ENCODE measurements at places on chromosomes 12 and 14.

- DNase-seq, result peak; percentile 57
These were observed 6.0 kb upstream of the SLC6A12 start for GRCh38 chr12:219891-220352.

- DNase-seq, result no peak
These were observed 441.6 kb downstream of the CCDC91 start for GRCh38 chr12:28631831-28632230.

- no peak for DNase-seq
These were observed 170.8 kb upstream of the RASSF8 start for GRCh38 chr12:25787701-25788100.

- DNase-seq, result no peak
These were observed 830 bp upstream of the SRRM4 start for GRCh38 chr12:118980407-118981014.

- DNase-seq, result no peak
These were observed 96.3 kb downstream of the GALC start for GRCh38 chr14:87896393-87897380.

- DNase-seq, result no peak
These were observed 115.2 kb downstream of the BMP4 start for GRCh38 chr14:53841109-53842099.

- DNase-seq, result no peak
These were observed 25.8 kb downstream of the STYX start for GRCh38 chr14:52755607-52756316.

DNA sequence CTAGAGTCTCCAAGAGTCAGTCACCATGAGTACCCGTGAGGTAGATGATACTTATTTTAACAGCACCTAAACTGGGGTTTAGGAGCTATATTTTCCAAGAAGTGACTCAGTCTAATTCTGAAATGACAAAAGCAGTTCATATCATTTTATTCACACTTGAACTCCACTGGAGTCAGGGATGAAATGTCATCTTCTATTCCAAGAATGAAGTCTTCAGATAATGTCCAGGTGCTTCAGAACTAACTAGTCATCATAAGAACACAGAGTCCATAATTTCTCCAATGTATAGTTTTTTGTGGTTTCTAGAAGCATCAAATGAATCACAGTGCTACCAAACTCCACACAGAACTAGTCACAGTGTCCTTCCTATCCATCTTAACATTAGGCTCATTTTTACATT is 13.3 kb downstream of the DNM1L start:
- DNase-seq, result no peak

DNA sequence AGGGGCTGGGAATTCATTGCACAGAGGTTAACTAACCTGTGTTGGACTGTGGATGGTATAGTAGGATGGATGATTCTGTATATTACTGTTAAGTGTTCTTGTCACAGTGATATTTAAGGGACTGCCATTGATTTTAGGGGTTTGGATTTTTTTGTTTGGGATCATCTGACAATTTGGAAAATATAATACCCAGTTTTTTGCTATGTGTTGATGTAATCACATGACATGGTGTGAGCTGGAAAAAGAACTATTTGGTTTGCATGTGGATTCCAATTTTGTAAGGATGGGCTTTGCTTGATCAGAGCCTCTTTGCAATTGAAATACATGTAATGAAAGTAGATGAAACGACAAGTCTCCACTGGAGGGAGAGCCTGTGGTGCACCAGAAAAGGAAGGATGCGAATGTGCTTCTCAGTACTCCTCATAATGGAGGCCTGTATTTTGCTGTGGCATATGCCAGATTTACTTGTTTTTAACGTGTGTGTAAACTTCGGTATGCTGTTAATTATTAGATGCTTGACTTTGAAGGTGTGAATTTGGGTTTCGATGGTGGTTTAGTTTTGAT is 2.7 kb downstream of the DYRK2 start:
- no peak for DNase-seq

DNA sequence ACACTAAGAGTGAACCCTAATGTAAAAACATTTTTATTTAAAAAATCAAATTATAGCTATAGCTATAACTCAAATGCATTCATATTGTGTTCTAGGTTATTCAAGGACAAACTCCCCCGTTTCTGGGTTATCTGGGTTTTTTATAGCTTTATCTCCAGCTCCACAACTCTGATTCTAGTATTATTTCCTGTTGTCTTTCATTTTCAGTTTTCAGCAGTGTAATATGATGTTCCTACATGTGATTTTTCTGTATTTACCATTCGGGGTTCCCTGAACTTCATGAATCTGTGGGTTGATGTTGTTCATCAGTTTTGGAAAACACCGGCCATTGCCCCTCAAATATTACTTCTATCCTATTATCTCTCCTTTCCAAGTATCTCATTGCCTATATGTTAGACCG is 221.9 kb upstream of the FOXN3 start:
- DNase-seq, result no peak

GRCh38 chr14:76829013-76829365 is 2.8 kb downstream of the LRRC74A start:
- DNase-seq, result no peak

DNA sequence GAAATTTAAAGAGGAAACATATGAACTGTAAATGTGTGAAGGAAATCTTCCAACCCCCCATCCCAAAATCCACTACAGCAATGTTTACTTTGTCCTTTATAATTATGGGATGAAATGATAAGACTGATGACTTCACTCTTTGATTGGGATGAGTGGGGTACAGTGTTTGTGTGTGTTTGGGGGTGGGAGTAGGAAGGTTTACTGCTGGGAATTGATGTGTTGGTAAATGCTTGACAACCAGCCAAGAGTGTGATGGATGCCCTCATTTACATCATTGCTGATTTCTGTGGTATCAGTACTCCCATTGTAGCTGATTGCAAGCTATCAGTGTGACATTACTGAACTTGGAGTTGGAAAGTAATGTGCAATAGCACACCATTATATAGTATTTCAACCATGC is 90.9 kb downstream of the KCNMB4 start:
- DNase-seq, result no peak

DNA sequence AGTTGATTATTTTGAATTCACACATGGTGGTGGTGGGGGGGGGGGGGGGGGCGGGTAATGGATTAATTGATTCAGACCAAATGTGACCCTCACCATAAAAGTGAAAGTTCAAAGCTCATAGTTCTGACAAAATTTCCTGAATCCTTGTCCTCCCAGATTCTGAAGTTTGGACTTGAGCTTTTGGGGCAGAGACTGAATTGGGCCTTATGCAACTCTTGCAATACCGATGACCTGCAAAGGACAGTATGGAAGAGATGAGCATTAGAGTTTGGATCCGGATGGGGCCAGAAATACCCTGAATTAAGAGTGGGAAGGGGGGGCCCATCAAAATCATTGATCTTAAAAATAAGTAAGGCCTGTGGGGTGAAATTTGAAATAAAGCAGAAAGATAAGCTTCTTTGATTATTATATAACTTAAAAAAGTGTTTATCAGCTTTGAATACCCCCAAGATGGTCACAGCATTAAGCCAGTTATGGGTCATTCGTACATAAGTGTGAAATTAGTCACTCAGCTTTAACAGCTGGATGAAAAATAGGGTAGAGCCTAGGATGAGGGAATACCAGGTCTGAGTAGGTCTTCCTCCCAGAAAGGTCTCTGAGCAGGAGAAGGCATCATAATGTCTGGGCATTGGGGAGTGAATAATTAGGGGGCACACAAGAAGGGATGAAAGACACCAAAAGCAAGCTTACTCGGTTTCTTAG is 2.1 kb upstream of the PYGL start:
- DNase-seq, result no peak

- DNase-seq, result no peak
These were observed 144.2 kb downstream of the PAWR start for GRCh38 chr12:79546466-79547043.

DNA sequence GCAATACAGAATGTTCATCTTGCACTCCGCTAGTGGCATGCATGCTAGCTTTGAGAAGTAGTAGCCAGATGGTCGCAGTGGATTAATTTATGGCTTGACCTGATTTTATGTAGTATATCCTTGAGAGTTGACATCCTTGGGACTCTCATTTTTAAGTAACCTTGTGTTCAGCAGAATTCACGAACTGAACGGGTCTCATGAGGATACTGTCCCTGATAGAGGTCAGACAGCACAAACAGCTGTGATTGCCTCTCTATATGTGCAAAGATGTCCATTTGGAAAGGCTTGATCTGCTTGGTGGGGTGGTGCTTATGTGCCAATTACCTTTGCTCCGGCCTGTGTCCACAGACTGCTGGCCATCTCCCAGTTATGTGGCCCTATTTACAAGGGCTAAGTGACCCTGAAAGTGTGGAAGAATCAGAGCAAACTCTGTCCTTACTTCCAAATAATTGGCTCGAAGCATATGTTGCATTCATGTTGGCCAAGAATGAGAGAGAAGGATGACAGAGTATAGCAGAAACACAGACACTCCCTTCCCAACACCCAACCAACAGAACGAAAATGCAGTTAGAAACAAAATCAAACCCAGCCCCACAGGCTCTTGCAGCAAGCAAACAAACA is 167.1 kb downstream of the CRADD start:
- no peak for DNase-seq

- DNase-seq, result no peak
These were observed 2.4 kb downstream of the EAPP start for GRCh38 chr14:34536951-34537676.

DNA sequence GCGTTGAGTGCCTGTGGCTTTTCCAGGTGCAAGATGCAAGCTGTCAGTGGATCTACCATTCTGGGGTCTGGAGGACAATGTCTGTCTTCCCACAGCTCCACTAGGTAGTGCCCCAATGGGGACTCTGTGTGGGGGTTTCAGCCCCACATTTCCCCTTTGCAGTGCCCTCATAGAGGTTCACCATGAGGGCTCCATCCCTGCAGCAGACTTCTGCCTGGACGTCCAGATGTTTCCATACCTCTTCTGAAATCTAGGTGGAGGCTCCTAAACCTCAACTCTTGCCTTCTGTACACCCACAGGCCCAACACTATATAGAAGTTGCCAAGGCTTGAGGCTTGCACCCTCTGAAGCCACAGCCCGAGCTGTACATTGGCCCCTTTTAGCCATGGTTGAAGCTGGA is 52.9 kb downstream of the PRKCH start:
- DNase-seq, result no peak

- no peak for DNase-seq
These were observed 70.5 kb upstream of the ATP2B1 start for GRCh38 chr12:89779090-89779489.

DNA sequence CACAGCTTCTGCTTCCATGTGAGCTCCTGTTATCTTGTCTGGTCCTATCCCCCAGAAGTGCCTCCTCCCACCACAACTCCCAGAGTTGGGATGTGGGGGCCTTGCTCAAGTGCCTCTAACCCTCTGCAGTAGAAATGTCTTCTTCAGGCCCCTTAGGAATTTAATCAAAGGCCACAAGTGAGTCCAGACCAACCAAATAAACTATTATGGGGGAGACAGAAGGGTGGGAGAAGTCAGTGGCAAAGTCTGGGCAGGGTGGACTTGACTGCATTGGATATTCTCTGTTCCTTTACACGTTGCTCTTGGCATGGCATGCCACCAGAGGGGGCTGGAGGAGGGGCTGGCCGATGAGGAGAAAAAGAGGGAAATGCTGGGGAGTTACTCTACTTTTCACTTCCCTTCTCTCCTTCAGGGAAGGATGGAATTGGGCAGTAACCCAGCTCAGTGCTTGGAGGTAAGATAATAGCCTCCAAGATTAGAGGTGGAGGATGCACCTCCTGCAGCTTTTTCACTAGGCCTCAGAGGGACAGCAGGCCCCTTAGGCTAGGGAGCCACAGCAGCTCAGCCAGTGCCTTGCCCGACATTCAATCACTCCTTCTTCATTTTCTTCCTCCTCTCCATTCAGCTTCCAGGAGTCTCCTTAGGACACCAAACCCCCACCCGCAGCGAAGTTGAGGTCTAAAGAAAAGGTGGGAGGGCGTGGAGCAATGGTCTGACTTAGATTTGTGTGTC is 1.2 kb upstream of the AP1G2 start:
- DNase-seq, result no peak

GRCh38 chr14:58887931-58888330 is 250.2 kb downstream of the DACT1 start:
- DNase-seq, result no peak

GRCh38 chr14:64561631-64562030 is 11.9 kb downstream of the PPP1R36 start:
- no peak for DNase-seq

DNA sequence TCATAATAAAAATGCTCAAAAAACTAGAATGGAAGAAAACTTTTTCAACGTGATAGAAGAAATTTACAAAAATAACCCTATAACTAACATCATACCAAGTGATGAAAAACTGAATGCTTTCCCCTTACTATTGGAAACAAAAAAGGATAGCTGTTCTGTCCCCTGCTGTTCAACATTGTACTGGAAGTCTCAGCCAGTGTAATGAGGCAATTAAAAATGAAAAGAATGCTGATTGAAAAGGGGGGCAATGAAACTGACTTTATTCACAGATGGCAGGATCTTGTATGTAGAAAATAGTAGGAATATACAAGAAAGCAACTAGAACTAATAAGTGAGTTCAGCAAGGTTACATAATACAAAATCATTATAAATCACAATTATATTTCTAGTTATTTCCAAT is 337.9 kb upstream of the KITLG start:
- DNase-seq, result no peak

DNA sequence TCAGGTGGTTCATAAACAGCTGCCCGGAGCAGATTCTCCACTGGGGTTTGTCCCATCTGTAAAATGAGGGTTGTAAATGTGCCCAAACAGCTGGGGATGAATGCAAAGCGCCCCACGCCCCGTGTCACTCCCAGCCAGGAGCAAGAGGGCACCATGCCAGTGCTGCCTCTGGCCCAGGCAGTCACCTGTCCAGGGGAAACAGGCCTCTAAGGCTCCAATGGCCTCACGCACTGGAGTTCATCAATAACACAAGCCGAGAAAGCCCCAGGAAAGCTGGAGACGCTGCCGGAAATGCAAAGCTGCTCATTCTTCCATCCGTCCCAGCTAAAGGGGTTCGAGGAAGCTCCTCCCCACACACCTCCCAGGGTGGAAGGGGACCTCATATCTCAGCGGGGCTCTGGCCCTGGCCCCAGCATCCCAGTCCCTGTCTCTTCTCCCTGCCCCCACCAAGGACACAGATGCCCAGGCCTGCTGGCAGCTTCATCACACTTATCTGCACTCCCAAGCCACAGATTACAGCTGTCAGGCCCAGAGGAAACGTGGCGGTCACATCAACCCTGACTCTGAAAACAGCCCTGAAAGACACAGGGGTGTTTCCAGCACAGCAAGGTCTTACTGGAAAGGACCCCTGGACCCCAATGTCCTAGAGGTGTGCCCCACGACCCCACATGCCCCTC is 21.5 kb downstream of the SCARB1 start:
- DNase-seq, result no peak

DNA sequence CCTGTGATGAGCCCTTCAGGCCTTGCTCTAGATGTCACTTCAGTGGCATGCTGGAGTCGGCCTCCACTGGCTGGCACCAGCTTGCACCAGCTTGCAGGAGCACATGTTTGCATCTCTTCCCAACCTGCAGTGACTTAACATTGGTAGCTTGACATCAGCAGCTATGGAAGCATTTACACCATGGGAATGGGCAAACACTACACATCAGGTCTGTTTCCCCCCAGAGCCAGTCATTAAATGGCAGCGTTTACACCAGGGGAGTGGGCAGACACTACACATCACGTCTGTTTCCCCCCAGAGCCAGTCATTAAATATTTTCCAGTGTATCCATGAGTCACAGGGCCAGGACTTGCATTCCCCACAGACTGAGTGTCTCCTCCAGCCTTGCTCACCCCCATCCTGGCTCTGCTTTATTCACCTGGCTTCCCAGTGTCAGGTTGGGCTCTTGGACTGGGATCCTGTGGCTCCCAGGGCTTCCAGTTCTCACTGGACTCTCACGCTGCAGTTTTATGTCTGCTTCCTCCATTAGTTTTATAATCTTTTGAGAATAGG is 51.6 kb upstream of the VRK1 start:
- DNase-seq, result no peak

- DNase-seq, result no peak
These were observed 9.5 kb downstream of the TMEM132C start for GRCh38 chr12:128276471-128276870.
